ENCODE measurements at places on chromosomes 5 and 9.

DNA sequence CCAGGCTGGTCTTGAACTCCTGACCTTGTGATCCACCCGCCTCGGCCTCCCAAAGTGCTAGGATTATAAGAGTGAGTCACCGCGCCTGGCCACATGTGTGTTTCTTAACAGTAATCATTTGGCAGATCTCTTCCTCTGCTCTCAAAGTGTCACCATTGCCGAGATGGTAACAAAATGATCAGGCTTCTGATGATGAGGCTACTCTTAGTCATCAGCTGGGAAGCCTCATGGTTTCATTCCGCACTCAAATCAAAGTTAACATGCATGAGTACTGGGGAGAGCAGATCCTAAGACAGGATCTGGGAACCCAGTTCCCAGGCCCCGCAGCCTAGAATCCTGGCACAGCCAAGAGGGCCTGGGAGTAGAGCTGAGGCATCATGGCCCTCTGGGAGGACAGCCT lies 27.4 kb downstream of the BARHL1 start:
- peak; percentile 28 for DNase-seq

DNA sequence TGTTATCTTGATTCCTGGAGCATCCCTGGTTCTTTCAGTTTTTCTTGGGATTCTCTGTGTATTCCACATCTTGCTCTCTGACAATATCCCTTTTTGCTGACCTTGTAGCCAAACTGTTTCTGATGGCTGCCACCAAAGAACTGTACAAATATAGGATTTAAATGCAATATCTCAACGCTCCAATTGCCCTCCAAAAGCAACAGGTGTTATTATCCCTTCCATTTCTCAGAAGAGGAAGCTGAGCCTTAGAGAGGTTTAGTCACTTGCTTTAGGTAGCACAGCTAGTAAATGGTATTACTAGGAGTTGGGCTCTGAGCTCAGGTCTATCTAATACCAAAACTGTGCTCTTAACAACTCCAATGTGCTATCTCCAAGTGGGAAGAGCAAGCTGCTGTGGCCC lies 24.2 kb upstream of the HAND1 start:
- DNase-seq = no peak

- DNase-seq = no peak
These were observed 30.9 kb downstream of the ZNF366 start for GRCh38 chr5:72476275-72476674.

DNA sequence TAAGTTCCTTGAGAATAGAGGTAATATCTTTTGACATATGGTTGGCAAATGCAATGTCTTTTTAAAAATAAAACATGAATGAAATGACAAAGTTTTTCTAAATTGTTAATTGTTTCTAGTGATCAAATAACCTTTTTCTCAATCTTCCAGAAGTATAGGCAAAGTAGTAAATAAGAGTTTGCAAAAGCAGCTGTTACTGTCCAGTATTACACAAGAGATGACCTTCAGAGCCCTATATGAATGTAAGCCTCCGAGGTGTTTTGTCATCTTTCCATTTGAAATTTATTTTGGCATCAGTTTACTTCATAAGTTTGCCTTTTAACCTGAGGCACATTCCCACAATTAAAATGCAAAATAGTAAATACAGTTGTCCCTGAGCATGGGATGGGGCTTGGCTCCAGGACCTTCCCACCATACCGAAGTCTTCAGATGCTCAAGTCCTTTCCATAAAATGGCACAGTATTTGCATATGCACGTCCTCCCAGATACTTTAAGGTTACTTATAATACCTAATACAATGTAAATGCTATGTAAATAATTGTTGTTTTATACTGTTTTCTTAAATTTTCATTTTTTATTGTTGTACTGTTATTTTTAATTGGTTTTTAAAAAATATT lies 65.6 kb downstream of the MEGF9 start:
- no peak for DNase-seq

GRCh38 chr5:153456993-153457392 lies 33.5 kb upstream of the GRIA1 start:
- no peak for DNase-seq

- DNase-seq = no peak
These were observed 91.8 kb downstream of the SAXO1 start for GRCh38 chr9:18941060-18941740.

DNA sequence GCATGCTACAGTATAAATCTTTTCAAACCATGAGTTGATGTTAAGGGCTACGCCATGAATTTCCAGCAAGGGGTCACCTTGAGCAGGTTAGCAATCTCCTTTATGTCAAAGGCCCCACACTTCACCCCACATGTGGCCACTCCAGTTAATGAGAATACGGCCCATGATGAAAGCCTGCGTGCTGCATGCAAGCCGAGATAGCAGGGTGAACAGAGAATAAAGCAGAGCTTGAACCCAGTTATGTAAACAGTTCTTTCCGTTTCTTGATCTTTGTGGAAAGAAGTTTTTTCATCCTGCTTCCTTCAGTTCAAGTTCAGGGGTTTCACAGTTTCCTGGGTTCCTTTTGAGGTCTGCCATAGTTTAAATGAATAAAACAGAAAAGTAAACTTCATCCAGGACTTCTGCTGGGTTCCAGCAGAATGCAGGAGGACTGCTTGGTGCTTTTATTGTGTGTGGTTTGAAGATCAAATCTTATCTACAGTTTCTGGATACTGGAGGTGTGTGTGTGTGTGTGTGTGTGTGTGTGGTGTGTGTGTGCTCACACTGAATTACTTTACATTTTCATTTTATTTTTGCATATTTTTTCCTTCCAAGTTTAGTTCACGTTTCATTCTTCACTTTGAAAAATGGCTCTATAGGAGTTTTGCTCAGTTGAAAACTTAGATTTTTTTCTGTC lies 87.1 kb downstream of the HMHB1 start:
- no peak for DNase-seq

DNA sequence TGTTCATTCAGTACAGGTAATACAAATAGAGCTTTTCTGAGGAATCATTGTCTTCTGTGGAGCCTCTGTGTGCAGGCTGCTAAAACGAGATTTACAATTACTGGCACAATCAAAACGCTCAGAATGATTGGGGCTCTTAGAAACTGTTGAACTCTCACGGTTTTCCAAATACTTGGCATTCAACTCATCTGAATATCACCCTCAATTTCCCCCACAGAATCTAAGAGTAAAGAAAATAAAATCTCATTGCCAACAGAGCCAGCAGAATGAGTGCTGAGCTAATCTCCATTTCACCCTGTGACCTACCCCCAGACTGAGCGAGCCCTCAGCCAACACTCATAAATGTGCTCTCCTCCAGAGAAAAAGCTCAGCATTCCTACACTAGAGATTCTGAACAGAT lies 35.3 kb upstream of the TMED7 start:
- DNase-seq = peak; percentile 30

GRCh38 chr5:71949772-71950171 lies 157.5 kb upstream of the MAP1B start:
- DNase-seq = no peak

- DNase-seq = peak; percentile 70
These were observed 95.9 kb upstream of the TNC start for GRCh38 chr9:115213818-115214334.

DNA sequence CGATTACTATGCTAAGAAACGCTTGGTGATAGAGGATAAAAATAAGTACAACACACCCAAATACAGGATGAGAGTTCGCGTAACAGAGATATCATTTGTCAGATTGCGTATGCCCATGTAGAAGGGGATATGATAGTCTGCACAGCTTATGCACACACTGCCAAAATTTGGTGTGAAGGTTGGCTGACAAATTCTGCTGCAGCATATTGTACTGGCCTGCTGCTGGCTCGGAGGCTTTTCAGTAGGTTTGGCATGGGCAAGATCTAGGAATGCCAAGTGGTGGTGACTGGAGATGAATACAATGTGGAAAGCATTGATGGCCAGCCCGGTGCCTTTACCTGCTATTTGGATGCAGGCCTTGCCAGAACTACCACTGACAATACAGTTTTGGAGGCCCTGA lies 208.4 kb downstream of the PDZD2 start:
- no peak for DNase-seq

GRCh38 chr5:143139585-143139984 lies 263.9 kb downstream of the NR3C1 start:
- DNase-seq = no peak

All from adipocyte (in vitro differentiated cells).